Temporal lobe (tissue), 4 donors: ENCODE measurements at places on chromosomes 6 and 20. TPM values are rescaled to one million over a fixed set of nuclear protein-coding genes. Genes with fewer than 3 reads are reported as not detected.

The TCP11 gene
- 0.25 TPM for total RNA-seq

The TGM3 gene
- 0.25 TPM for total RNA-seq

The TSHZ2 gene
- total RNA-seq = 2.0 TPM

The COL20A1 gene
- 7.4 TPM for total RNA-seq

The RAD21L1 gene
- under 0.01 TPM for total RNA-seq

The SLC17A2 gene
- not detected for total RNA-seq

The THBS2 gene
- total RNA-seq = 11.3 TPM

The SMIM29 gene
- 12.5 TPM for total RNA-seq

The CLPSL1 gene
- total RNA-seq = not detected

The HLA-DQA1 gene
- total RNA-seq = under 0.01 TPM

The AHI1 gene
- total RNA-seq = 36.1 TPM

The NEURL2 gene
- 3.2 TPM for total RNA-seq

The PRL gene
- not detected for total RNA-seq

The ATF6B gene
- 16.7 TPM for total RNA-seq

The ADGRF4 gene
- not detected for total RNA-seq

The DUSP15 gene
- total RNA-seq = 4.4 TPM

The E2F3 gene
- 8.4 TPM for total RNA-seq

The BAG2 gene
- 1.5 TPM for total RNA-seq

The RAB44 gene
- total RNA-seq = under 0.01 TPM

The SIRPB1 gene
- total RNA-seq = not detected

The SCUBE3 gene
- 1.7 TPM for total RNA-seq

The SLC13A3 gene
- 7.9 TPM for total RNA-seq

The GPR6 gene
- total RNA-seq = 0.74 TPM

The MYH7B gene
- under 0.01 TPM for total RNA-seq

The F13A1 gene
- total RNA-seq = 3.2 TPM

The HRH3 gene
- total RNA-seq = 0.49 TPM

The CYP39A1 gene
- total RNA-seq = 3.0 TPM

The NKX2-2 gene
- total RNA-seq = 0.98 TPM
